ENCODE measurements at places on chromosomes 1 and 21.

DNA sequence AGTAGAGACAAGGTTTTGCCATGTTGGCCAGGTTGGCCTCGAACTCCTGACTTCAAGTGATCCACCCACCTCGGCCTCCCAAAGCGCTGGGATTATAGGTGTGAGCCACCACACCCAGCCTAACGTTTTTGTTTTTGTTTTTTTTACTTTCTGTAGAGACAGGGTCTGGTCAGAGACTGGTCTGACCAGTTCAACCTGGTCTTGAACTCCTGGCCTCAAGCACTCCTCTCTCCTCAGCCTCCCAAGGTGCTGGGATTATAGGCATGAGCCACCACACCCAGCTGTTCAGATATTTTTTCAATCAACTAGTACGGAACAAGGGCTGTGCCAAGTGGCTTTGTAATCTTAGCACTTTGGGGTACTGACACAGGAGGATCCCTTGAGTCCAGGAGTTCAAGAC lies 209.5 kb downstream of the RERE start:
- no peak for DNase-seq

GRCh38 chr21:37622755-37623154 lies 256.2 kb downstream of the DYRK1A start:
- DNase-seq = no peak

GRCh38 chr21:28561772-28562171 lies 430.9 kb downstream of the LTN1 start:
- DNase-seq = no peak

GRCh38 chr1:22600071-22600816 lies 36.2 kb upstream of the C1QA start:
- DNase-seq = no peak

DNA sequence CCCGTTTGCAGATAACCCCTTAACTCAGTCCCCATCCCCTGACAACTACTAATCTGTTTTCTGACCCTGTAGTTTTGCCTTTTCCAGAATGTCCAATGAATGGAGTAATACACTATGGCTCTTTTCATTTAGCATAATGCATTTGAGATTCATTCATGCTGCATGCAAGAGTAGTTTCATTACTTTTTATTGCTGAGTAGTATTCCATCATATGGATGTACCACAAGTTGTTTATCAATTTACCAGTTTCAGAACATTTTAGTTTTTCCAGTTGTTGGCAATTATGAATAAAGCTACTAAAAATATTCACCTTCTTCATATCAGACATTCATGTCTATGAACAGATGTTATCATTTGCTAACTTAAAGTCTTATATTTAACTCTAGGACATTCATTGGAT lies 45.3 kb downstream of the STXBP3 start:
- DNase-seq = no peak

GRCh38 chr1:205183676-205184335 lies 27.7 kb downstream of the DSTYK start:
- DNase-seq = no peak

DNA sequence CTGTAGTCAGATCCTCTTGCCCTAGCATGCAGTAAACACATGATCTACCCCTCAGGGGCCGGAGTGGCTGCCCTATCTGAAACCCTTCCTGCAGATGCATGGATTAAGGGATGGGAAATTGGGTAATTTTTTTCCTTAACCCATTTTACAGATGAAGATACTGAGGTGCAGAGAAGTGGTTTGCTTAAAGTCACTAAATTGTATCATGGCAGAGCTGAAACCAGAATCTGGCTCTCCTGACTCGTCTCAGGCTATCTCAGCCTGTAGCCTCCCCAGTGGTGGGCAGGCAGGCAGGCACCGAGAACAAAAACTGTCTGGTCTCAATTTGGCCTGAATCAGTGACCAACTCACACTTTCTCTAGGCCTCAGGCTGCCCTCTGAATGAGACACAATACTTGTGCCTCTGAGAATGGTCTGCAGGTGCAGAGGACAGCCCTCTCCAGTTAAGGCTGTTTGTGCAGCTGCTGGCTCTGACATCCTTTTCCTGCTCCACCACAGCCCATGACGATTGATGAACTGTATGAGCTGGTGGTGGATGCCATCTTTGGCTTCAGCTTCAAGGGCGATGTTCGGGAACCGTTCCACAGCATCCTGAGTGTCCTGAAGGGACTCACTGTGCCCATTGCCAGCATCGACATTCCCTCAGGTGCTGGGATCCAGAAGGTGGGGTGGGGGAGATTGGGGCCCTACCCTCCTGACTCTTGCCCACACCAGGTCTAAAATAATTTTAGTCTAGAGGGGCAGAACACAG lies 1.5 kb downstream of the NAXE start:
- no peak for DNase-seq

GRCh38 chr21:28426545-28426944 lies 566.1 kb downstream of the LTN1 start:
- DNase-seq = no peak

DNA sequence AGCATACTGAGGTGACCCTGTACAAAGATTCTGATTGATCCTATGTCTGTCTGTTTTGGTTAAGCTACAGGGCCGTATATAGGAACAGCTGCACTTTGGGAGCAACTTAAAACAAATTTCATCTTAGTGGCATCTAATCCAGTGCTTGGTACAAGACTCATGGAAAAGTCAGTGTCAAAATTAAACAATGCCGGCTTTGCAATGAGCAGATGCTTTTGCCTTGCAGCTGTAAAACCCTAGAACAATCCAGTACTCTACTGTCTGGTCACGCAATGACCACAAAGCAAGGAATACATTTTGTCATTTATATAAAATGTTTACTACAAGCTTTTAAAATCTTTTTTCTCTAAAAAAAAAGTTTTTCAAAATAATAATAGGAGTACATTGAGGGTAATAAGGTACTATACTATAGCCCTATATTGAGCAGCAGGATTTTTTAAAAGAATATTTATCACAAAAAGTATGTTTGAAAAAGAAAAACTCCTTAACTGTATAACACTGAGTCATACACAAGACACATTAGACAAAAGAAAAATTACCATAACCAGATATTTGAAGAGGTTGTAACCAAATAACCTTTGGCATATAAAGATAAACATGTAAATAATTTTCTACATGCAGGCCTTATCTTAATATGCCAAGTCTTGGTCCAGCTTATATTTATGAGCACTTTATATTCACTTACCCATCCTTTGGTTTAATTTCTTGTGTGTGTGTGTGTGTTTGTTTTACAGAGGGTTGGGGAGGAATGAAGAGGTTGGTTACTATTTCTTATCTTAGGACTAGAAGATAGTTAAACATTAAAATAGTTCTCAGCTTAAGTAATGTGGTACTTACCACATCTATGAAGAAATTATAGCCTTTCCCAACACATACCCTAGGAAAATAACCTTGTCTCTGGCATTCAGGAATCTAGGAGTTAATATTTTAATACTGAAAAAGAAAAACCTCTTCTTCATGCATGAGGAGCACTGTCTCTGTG lies 262.3 kb downstream of the FAF1 start:
- DNase-seq = no peak

DNA sequence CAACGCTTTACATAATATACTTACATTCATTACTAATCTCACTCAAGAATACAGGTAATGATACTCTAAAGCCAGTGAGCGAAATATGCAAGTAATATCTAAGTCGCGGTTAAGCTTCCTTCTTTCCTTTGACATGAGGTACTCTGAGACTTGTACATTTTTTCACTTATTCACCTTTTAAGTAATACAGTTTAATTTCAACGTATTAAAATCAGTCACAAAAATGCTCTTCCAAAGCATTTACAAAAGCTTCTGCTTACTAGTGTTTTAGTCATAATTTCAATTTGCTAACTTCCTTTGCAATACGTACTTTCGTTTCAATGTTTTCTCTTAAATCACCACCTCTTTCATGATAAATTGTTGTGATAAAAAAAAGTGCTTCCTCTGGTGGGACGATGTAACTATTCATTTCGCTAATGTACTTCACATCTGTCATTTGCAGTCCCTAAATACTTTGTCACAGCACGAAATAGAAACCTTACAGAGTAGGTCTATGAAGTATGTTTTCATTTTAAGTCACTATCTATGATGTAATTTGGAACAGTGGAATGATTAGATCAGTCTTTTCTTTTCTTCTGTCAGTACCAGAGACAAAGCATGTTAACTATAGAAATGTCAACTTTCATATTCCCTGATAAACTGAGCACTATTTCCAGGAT lies 34.0 kb upstream of the ADGRL4 start:
- no peak for DNase-seq

DNA sequence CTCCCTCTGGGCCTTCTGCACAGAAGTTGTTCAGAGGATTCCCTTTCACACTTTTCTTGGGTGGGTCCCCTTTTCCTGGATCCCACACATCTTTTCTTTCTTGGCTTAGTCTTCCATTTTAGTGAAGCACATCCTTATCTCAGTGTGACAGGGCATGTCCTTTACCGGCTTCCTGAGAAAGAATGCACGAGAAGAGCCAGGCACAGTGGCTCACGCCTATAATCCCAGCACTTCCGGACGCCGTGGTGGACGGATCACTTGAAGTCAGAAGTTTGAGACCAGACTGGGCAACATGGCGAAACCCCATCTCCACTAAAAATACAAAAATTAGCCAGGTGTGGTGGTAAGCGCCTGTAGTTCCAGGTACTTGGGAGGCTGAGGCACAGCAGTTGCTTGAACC lies 22.1 kb upstream of the PSMB2 start:
- DNase-seq = no peak
